ENCODE measurements at places on chromosomes 5 and 9.

DNA sequence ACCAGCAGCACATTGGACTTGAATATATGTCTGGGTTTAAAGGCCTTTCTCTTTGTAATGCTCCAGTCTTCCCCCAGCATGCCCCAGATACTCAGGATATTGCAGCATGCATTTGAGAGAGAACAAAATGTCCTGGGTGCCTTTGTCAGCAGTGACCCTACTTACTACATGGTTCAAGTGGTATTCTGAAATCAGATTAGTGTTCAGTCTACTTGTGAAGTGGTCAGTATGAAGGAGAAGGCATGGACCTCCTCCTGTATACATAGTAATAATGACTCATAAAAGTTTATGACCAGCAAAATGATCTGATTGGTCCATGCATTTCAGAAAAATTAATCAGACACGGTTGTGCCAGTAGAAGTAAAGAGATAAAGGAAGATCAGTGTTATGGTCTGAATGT, 25.4 kb downstream of the GPR21 start:
- DNase-seq: peak; percentile 32

- DNase-seq: no peak
Measured at GRCh38 chr9:33263131-33264002, 1.1 kb downstream of the BAG1 start.

GRCh38 chr9:130069048-130069447, 15.3 kb downstream of the GPR107 start:
- DNase-seq: no peak

GRCh38 chr5:119449882-119450281, 2.4 kb upstream of the HSD17B4 start:
- no peak for DNase-seq

- no peak for DNase-seq
Measured at GRCh38 chr5:135599421-135600151, 20.8 kb upstream of the CXCL14 start.

DNA sequence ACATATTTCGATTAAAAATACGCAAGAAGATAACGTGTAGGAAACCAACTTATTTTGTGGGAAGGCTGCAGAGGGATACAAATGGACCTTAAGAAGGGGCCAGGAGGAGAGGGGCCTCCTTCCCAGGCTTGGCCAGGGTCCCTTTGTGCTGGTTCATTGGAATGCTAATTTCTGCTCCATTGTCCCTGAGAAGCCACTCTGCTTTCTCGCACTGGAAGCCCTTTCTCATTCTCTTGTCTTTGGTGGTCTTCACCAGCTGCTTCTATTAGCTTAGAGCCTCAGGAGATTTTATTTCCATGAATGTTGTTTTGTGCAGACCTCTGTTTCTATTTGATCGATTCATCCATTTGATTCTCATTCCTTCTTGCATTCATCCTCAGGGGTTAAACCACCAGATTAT, 325.4 kb downstream of the TMEM38B start:
- DNase-seq: no peak
